Urinary bladder (tissue), 4 donors: ENCODE measurements at places on chromosomes 5 and 9. TPM values are rescaled to one million over a fixed set of nuclear protein-coding genes. Genes with fewer than 3 reads are reported as not detected.

The TBCA gene
- 98.8 TPM for total RNA-seq

The FOXD4L4 gene
- not detected for total RNA-seq

DNA sequence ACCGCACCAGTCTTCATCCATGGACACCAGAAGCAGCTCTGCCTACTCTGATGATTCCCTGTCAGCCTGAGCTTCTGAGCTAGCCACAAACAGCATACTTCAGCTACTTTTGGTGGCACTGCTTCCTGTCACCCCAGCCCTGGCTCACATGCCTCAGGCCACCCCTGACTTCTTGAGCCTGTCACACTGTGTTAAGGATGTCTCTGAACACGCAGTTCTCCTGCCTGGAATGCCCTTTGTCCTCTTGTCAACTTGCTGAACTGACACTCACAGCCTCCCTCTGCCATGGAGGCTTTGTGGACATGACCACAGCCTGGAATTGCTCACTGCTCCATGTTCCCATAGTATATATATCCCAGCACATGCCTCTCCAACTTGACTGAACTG is 7.2 kb downstream of the MACROH2A1 start:
- DNase-seq = no peak

GRCh38 chr5:72160329-72160728 is 53.1 kb downstream of the MAP1B start:
- no peak for DNase-seq

GRCh38 chr9:129333617-129334104 is 155.6 kb upstream of the IER5L start:
- DNase-seq = no peak

DNA sequence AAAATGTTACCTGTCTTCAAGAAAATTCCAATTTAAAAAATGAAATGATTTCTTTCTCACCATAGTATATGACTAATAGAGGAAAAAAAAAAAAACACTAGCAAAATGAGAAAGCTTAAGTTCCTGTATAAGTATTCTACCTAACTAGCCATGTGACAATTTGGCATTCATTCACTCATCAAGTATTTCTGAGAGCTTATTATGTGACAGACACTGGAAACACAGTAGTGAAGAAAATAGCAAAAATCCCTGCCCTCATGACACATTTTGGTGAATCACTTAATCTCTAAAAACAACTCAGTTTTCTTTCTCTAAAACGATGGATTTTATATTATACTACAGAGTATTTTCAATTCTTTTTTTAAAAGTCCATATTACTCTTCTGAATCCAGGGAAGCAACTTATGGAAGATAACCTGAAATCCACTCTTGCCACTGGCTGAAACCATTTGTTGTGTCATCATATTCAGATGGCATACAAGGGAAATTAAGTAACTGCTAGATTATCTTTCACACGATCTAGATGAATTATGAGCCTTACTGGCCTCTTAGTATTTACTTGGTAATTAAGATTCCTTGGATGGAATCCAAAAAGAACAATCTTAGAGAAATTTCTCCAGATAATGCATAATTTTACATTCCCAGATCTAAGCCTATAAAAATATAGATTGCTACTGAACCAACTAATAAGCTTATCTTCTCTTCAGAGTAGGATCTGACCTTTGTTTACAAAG is 5.5 kb downstream of the PTBP3 start:
- DNase-seq = no peak
